ENCODE measurements at places on chromosomes 7 and 10. TPM values are rescaled to one million over a fixed set of nuclear protein-coding genes. Genes with fewer than 3 reads are reported as not detected.
A peak's percentile ranks its signal among the peaks of the same experiment; 100 is the strongest.

The HECW1 gene
- not detected for total RNA-seq

GRCh38 chr7:84412161-84412969, 217.8 kb upstream of the SEMA3A start:
- no peak for DNase-seq

The ACTL6B gene
- not detected for total RNA-seq

The ADAM22 gene
- 1.7 TPM for total RNA-seq

The TDRD1 gene
- total RNA-seq: 0.16 TPM

- DNase-seq: peak; percentile 28
Observed at GRCh38 chr7:155187061-155187785, 110.5 kb upstream of the INSIG1 start.

DNA sequence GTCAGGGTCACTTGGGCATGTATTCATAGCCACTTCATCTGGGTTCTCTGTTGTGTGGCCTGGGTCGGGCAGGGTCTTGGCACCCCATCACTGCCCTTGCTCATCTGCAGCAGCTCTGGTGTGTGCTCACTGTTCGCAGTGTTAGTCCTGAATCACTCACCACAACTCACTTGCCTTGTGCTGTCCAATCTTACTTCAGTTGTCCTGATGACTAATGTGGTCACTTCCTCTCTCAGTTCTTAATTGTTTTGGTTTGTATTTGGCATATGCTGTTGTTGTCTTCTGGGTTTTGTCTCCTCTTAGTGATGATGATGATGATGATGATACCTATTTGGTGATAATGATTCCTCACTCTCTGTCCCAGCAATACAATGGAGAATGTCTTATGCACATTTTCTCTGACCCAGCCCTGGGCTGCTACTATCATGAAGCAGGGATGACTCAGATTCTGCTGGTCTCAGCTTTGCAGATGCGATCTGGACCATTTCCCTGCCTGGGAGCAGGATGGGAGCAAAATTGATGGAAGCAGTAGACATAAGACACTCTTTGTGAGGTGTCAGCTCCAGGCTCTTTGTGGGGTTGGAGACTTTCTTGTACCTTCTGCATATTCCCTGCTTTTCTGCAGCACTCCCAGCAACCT, 17.0 kb downstream of the ADRA2A start:
- no peak for DNase-seq

DNA sequence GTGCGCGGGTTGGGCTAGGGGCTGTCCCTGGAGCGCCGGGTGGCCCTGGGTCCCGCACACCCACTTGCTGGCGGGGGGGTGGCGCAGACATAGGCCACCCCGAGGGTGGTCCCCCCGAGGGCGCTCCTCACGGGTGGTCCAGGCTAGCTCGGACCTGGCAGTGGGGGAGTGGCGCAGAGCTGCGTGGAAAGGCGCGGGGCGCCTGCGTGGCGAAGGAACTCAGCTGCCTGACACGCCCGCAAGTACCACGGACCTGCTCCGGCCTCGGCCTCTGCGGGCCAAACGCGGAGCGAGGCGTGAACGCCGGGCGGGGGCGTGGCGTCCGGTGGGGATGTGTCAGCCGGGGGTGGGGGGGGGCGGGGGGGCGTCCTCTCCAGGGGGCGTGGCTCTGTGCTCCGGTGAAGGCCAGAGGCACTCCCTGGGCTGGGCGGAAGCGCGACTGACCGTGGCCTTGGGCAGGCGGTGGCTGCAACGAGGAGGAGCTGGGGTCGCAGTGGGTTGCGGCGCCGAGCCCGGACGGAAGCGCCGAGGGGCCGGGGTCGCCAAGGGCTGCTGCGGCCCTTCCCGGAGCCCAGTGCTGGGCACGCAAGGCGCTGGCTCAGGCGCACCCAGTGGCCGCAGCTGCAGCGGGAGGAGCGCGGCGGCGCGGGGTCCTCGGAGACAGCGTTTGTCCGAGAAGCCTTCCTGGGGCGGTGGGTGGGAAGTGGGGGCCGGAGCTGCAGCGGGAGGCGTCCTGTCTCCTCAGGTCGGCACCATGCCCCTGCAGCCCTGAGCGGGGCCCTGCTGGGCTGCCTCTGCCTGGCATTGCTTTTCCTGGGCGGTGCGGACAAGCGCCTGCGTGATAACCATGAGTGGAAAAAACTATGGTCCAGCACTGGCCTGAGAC, 58.9 kb upstream of the NUPR2 start:
- no peak for DNase-seq

DNA sequence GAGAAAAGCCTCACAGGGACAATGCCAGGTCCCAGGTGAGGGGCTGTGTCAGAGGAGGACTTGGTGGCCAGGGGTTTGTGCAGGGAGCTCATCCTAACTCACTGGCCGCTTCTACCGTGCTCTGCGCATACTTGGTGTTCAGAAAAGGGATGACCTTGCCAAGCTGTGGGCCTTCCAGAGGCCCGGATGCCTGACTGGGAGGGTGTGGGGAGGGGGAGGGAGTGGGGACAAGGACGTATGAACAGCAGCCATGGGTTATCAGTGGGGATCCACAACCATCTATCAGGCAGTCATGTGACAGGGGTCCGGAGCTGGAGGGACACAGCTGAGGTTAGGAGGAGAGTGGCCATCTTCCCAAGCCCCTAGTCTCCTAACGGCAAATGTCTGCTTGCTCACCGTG, 6.2 kb downstream of the SFXN4 start:
- DNase-seq: no peak

DNA sequence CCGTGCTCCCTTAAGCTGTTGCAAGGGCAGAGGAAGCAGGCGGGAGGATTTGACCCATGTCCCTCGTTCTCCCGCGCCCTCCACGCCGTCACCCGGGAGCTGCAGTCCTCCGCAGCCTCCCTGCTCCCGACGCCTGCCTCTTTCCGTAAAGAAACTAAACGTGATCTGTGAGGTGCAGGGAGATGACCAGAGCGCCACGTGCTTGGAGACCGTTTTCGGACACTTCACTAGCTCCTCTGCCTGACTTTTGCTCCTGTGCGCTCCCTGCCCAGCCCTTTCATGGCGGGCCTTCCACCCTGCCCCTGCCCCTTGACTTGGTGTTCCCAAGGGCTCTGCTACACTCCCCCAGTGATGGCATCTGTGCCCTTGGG, 171.2 kb downstream of the LSM5 start:
- DNase-seq: no peak

- DNase-seq: no peak
Observed at GRCh38 chr10:132724446-132724845, 61.5 kb downstream of the NKX6-2 start.

The PLAC9 gene
- total RNA-seq: not detected

The NPVF gene
- not detected for total RNA-seq

DNA sequence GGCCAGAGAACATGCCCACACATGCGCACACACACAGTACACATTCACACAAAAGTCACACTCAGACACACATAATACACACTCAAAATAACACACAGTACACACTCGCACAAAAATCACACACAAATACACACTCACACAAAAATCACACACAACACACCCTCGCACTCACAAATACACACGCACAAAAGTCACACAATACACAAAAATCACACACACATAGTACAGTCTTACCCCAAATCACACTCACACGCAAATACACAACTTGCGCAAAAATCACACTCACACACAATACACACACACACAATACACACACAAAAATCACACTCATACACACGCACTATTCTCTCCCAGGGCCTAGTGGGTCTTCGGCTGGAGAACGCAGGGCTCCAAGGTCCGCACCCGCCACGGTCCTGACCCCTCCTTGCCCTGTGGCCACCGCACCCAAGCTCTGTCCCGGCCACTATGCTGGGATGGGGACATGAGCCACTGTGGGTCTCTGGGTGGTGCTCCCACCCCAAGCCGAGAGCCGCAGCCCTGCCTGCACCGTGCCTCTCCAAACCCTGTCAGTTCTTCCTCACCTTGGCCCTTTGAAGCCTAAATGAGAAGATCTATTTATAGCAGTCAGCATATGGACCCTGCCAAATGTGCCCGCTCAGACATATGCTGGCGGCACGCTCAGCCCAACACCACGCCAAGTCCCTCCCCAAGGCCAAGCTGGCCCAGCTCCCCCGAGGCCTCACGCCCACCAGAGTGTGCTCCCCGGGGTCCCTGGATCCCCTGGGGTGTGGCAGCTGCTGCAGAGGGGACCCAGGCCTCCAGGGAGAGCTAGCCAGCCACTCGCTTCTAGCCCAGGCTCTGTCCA, 55.9 kb downstream of the ELFN1 start:
- no peak for DNase-seq

The TMEM229A gene
- total RNA-seq: not detected

- DNase-seq: no peak
Observed at GRCh38 chr10:86655173-86655540, 810 bp downstream of the OPN4 start.

DNA sequence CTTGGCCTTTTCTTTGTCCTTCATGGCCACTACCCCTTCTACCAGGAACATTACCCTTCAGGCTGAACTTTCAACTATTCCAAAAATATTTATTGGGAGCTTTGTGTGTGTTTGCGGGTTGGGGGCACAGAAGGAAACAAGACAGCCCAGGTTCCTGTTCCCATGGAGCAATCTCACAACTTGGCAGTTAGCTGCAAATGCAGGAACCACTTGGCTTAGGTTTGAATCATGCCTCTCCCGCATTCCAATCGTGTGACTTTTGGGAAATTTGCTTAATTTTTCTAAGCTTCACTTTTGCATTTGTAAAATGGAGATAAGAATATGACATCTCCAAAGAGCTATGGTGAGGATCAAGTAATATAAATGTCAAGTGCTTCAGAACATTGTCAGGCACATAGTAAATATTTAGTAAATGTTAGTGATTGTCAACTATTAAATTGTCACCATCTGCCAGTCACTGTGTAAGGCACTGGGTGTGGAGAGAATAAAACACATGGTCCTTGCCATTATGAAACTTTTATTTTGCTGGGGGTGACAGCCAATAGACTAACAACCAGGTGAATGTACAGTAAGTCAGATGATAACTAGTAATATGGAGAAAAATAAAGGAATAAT, 277.1 kb downstream of the SNX13 start:
- DNase-seq: no peak

DNA sequence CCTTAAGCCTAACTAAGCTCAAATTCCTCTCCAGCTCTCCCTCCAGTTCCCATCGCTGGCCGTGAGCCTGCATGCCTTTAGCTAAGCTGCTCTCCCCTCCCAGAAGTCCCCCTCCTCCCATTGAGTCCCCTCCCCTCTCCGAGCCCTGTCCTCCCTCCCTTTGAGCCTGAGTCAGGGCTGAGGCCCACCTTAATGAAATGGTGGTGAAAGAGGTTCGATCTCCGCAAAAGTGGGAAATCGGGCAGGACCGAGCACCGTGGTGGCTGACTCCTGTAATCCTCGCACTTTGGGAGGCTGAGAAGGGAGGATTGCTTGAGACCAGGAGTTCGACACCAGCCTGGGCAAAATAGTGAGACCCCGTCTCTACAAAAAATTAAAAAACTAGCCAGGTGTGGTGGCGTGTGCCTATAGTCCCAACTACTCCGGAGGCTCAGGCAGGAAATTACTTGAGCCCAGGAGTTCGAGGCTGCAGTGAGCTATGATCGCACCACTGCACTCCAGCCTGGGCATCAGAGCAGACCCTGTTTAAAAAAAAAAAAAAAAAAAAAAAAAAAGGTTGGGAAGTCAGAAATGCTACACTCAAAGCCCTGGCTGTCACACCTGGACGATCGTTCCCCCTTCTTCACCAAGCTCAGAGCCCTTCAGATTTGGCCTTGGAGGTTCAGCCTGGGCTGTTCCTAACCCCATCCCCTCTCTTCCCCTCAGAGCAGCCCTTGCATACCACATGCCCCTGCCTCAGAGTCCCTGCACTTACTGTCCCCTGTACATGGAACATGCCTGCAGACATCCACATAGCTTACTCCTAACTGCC, 995 bp upstream of the CLDN3 start:
- DNase-seq: no peak

The CCNJ gene
- total RNA-seq: 9.4 TPM

DNA sequence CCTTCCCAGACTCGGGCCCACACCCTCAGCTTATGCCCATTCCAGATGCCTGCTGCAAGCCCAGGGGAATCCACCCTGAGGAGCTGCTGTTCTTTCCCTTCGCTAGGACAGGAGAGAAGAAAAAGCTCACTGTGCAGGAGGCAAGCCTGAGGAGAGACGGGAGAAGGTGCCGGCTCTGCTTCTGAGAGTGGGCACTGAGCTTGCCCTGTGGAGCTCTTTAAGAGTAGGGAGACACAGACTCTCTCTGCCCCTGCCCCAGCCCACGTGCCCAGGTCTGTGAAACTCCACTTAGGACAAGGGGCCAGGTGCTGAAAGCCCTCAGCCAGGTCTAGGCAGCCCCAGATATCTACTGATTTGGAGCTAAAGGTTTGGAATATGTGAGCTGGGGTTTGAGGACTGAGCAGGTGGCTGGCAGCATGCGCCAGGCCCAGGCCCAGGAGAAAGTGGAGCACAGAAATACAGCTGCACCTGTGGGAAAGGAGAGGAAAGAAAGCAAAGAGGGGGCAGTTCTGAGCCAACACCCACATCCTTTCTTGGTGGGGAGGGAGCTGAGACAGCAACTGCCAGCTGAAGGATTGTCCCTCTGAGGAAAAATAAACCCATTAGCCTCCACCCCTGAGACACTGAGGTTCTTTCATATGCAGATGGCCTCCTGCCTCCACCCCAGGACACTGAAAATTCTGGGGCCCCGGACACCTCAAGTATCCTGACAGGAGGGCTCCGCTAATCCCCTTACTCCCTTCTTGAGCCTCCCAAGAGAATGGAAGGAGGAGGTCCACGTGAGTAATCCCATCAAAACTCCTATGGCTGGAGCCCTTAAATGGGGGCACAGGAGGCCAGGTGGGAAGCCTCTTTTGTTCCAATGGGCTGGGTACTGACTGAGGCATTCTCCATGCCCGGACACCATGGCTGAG, 7.3 kb downstream of the POLL start:
- DNase-seq: no peak

The MLLT10 gene
- total RNA-seq: 40.2 TPM

DNA sequence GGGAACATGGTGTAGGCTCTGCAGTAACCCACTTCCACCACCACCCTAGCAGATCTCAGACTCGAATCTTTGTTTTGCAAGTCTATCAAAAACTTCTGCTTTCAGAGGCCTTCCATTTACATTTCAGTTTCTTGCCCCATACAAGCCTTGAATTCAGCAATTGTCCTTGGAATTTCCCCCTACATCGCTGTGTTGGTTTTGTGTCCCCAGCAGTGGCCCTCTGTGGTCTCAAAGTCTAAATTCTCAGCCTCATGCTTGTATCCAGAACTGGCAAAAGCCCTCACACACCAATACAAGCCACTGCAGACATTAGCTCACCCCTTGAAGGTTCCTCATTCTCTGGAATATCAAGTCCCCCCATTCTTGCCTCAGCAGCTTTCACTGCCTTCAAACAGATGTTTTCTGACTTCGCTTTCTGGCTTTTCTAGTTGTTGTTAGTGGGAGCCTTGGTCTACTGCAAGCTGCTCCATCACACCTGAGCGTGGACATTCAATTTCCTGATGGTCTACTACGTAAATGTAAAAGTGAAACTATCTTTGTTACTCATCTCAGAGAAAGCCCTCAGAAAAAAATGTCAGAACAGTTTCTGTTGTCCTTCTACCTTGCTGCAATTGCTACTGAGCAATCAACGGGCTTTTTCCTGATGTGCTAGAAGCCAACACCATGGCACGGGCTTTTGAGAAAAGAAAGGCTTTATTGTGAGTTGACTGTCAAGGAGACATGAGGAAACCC, 1.8 kb upstream of the NUB1 start:
- DNase-seq: peak; percentile 77

- no peak for DNase-seq
Observed at GRCh38 chr10:117318909-117319308, 56.3 kb downstream of the PDZD8 start.

GRCh38 chr10:109934958-109935793, 11.9 kb upstream of the XPNPEP1 start:
- peak; percentile 74 for DNase-seq

- peak; percentile 76 for DNase-seq
Observed at GRCh38 chr10:31929261-31930022, 811 bp upstream of the ARHGAP12 start.

The DTX2 gene
- 23.7 TPM for total RNA-seq

GRCh38 chr7:55133630-55134358, 115.0 kb downstream of the EGFR start:
- DNase-seq: no peak

The OPN4 gene
- total RNA-seq: not detected

Data from activated CD4-positive, alpha-beta T cell treated with anti-CD3 and anti-CD28 coated beads, Interleukin-2, amount 10 ng/mL, durations not matched to agents 24 days and 14 days (primary cell).